Central memory CD8-positive, alpha-beta T cell (primary cell): ENCODE measurements at places on chromosomes 4 and X.

- no peak for DNase-seq
Measured at GRCh38 chr4:174483792-174484191, 38.5 kb downstream of the HPGD start.

GRCh38 chr4:112616984-112617383 is 19.7 kb downstream of the ZGRF1 start:
- DNase-seq, result no peak

GRCh38 chrX:46333550-46333949 is 211.7 kb downstream of the ZNF674 start:
- DNase-seq, result no peak

DNA sequence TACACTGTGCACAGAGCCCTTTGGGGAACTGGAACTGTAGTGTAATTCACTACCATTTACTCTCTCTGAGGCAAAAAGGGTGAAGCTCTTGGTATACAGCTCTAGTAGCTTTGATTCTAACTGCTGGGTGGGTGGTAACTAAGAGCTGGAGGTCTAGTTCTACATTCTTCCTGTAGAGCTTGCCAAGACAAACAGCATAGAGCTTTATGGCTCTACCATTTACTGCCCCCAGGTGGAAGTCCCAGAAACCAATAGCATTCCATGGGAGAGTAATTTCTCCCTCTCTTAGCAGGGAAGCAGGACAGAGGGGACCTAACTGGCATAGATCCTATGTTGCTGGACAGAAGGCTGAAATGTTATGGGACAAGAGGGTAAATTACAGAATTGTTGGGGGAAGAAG is 26.7 kb downstream of the HDAC8 start:
- no peak for DNase-seq

GRCh38 chr4:143363332-143363731 is 26.7 kb downstream of the GAB1 start:
- DNase-seq, result no peak

DNA sequence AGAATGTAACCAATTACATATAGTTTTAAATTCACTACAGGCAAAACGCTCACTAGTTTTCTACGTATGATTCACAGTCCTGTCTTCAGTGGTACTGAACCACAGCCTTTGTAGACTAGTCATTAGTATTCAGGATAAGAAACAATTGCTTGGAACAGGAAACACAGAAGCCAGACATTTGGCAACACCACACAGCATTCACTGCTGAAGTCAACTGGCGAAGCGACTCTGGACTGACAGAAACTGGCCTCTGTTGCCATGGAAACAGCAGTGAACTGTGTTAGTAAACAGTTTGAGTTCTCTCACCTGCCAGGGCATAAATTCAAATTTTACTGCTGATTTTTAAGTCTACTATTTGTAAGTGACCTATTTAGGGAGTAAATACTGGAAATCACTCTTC is 57.6 kb downstream of the MAPK10 start:
- DNase-seq, result no peak

DNA sequence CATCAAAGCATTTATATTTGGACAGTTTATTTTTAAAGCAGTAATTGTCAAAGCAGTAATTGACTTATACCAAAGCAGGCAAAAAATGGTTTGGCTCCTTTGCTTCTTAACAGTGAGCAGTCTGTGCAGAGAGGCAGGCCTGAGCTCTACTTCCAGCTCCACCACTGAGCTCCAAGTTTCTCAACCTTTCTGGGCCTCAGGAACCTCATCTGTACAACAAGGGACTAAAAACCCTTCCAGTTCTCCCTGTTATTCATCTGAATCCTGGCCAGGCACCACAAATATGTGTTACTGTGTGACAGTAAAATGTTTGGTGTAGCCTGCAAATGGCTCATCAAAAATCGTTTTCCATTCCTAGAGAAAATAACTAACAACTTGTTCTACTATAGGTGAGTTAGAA is 88.7 kb upstream of the TTC29 start:
- no peak for DNase-seq

GRCh38 chr4:184348311-184349233 is 125.8 kb downstream of the IRF2 start:
- DNase-seq, result no peak

- DNase-seq, result no peak
Measured at GRCh38 chr4:110055158-110055768, 142.6 kb downstream of the EGF start.

- no peak for DNase-seq
Measured at GRCh38 chr4:188370777-188371176, 231.5 kb downstream of the TRIML1 start.

DNA sequence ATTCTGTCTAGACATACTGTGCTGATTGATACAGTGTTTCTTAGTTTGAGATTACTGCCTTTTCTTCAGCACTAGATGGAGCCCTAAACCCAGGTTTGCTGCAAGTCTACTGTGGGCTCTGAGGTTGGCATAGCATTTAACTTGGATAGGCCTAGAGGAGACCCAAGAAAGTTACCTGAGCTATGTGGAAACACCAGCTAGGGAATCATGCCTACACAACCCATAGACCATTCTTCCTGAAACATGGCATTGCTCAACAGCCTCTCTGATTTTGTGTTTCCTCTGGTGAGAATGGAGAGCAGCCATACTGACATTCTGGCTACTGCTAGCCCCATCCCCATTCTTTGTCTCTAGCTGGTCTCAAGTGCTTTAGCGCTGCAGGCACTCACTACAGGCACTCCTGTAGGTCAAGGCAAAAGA is 287.7 kb upstream of the PCDH18 start:
- no peak for DNase-seq

- no peak for DNase-seq
Measured at GRCh38 chrX:82534086-82534597, 973.9 kb upstream of the POU3F4 start.

GRCh38 chr4:114036426-114036825 is 57.0 kb upstream of the ARSJ start:
- DNase-seq, result no peak

GRCh38 chr4:53697016-53697685 is 105.9 kb upstream of the LNX1 start:
- no peak for DNase-seq

GRCh38 chrX:139360356-139360755 is 170.2 kb upstream of the F9 start:
- no peak for DNase-seq

DNA sequence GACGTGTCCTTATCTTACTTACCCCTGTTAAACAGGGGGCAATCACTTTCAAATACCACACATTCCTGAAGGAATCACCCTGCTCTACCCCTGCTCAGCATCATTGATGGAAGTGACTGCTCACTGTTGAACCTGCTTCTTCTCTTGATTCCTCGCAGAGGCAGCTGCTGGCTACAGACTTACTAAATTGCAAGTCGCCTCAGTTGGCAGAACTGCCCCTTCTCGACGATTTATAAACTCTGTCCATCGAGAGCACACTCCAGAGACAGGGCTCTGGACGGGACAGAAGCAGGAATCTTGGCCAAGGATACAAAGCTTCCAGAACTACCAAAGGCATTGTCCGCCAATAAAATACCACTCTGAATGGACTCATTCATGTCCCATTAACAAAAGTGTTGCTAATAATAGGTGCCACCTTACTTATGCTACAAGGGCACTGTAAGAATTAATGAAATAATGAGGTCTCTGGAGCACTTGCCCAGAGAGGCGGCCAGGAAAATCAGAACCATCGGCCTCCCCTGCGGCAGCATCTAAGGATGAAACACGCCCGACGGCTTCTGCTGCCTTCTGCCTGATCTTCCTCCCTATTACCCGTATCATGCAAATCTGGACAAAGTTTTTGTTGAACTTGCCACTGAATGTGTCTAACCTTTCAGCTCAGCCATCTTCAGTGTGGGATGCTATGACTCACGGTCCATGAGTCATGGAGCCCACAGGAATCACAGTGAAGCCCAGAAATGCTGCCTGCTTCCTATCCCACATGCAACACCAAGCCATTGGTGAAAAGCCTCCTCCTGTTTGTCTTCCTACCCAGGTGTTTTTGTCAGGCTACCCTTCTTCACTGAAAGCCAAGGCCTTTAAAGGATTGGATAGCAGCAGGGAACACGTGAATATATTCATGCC is 164.9 kb downstream of the MAML3 start:
- no peak for DNase-seq

- no peak for DNase-seq
Measured at GRCh38 chr4:48340276-48340964, 909 bp upstream of the SLAIN2 start.

- no peak for DNase-seq
Measured at GRCh38 chr4:134624365-134624764, 422.8 kb upstream of the PABPC4L start.

DNA sequence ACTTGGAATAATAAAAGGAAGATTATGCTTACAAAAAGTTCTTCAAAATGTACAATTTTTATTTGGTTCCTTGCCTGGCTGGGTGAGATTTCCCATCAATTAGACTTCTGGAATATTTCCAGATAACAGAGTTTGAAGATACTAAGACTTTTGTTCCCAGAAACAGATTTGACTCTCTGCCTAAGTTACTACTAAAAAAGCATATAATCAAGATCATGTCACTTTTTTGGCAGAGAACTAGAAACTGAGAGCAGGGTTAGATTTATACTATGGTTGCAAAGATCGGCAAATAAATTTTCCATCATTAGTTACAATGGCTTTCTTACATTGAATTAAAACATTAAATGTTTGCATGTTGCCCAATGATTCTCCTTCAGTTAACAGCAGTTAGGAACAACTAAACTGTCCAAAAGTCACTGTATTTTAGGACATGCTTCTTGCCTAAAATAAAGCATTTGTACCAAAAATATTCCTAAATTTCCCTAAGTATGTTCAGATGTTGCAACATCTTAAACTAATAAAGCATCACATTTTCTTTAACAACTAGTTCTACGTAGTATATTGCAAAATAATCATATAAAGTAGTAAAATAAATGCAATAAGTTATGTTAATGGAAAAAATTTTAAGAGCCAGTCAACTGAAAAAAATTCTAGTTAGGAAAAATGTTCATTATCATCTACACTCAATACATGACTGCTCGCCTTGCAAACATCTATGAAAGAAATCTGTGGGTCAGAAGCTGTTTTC is 73.0 kb downstream of the SEC24D start:
- DNase-seq, result no peak

- no peak for DNase-seq
Measured at GRCh38 chr4:113397114-113397701, 347.8 kb downstream of the ANK2 start.

DNA sequence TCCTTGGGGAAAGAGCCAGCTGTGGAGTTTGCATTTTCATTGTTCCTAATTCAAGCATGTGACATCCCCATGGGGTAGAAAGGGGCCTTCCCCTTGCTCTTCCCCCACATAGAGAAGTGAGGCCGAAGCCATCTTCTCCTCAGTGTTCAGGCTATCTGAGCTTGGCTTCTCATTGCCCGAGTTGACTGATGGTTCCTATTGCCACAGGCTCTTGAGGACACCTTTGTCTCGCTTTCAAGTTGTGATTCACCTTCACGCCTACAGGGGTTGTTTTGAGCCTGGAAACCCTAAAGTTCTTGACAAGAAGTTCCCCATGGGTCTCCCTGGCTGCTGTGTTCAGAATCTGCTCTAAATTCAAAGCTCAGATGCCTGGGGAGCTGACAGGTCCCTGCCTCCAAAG is 25.0 kb downstream of the CCNQ start:
- no peak for DNase-seq

DNA sequence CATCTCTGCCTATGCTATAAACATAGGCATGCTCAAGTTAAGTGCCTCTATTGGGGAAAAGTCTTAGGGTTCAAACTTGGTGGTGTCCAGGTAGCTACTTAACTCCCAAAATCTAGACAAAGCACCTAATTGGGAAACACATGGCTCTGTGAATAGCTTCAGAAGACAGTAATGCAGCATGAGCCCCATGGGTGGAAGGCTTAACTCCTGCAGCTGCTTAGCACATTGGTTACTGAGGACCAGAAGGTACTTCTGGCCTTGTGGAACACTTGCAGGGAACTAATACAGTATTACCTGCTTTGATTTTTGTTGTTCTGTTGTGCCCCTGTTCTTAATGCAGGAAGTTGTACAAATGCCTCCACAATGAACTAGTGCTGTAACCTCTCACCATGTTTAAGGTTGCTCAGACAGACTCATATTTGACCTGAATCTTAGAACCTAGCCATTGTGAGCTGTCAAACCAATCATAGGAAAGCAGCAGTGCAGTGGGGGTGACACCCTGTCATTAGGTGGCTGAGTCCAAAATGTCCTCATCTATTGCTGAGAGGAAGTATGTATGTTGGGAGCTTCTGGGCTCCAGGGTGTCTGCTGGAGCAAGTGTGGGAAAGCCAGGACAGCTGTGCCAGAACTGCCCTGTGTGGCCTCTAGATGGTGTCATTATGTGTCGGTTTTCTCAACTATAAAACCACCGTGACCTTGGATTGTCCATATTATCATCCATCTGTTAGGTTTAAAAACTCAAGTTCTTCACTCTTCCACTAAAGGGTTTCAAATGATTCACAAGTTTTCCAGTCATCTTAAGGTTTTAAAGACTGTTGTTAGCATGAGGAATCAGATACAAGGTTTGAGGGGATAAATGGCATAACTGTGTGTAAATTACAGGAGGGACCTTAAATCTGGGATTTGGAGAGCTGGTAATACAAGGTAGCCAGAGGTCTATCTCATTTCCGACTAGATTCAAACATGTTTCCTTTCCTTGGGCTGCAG is 69.9 kb upstream of the WDR1 start:
- no peak for DNase-seq

DNA sequence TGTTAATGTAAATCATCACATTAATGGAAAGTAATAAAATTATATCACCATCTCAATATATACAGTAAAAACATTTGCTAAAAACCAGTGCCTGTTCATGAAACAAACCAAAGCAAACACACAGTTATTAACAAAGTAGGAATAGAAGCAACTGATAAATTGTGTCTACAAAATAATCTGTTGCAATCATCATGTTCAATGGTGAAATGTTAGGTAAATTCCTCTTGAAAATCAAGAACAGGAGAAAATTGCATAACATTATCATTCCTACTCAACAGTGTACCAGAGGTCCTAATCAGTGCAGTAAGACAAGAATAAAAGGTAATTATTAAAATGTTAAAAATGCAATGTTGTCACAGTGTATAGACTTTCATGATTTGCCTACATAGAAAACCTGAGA is 252.3 kb downstream of the TEX13A start:
- DNase-seq, result no peak

GRCh38 chrX:44975666-44976263 is 102.8 kb downstream of the KDM6A start:
- DNase-seq, result no peak

DNA sequence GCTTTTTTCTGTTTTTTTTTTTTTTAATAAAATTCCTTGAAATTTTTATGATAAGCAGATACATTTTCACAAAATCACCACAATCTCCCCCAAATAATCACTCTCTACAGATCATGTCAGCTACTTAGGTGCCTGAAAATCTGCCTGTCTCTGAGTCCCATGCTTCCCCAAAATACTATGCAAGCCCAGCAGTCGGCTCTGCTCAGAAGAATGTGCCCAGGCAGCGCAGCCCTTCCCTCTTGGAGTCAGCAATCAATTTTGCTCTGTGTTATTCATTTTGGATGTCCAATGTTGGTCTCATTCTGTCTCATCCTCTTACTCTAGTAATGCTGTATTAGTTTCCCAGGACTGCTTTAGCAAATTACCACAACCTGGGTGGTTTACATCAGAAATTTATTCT is 24.9 kb upstream of the C1QTNF7 start:
- DNase-seq, result no peak

- DNase-seq, result no peak
Measured at GRCh38 chr4:187849556-187850225, 145.9 kb upstream of the ZFP42 start.
